Stimulated activated CD8-positive, alpha-beta memory T cell treated with anti-CD3 and anti-CD28 coated beads, Interleukin-12 subunit alpha, Interleukin-12 subunit beta, amount 100 ng/mL, for 1 hour (primary cell): ENCODE measurements at places on chromosomes 11 and 22.

DNA sequence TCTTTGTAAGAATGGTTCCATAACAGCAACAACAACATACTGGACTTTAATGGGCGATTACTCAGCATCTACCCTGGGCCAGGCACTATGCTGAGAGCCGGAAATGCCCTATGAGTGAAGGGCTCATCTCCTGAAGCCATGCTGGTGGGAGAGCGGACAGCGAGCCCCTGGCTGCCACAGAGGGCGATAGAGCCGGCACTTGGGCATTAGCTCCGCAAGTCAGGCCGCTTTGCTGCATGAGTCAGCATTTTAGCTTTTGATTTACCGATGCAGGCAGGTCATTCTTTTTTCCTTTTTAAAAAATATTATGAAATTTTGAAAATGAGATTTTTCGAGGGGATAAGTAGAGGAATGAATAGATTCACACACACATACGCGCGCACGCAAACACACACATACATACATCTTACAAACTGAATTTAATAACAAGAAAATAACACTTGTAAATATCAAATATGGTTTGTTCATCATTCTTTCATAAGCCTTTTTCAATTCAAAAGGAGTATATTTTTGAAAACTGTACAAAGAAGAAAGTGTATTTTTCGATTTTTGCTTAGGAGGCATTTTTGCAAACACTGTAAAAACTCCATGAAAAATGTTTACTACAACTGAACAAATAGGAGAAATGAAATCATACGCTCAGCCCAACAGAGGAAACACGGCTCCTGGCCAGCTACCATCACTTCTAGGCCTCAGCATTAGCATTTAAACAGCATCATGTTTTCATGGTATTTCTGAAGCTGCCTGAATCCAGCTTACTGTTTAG, 667.3 kb downstream of the OPCML start:
- no peak for DNase-seq

DNA sequence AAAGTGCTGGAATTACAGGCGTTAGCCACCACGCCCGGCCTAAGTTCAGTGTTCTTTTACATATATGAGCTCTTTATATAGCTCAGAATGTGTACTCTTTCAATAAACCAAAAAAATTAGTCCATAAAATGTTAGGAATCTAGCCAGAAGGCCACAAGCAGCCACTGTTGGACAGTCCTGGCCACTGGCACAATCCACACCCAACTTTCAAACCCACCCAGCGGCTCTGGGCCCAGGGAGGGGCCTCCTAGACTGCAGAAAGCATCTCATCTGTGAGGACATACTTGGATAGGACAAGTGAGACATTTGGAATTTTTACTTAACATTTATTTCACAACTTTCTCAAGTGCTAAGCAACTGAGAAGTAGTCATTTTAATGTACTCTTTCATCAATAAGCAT, 6.4 kb downstream of the PACSIN2 start:
- DNase-seq, result no peak

GRCh38 chr11:798093-798713, at the start of gene SLC25A22:
TSS of gene SLC25A22 (minus strand) at chr11:798281. CDS start at chr11:795006, 3,275 bp downstream.
- DNase-seq, result peak; percentile 59

- no peak for DNase-seq
These were observed 9.1 kb downstream of the SLN start for GRCh38 chr11:107702723-107703122.

GRCh38 chr11:111088847-111089355, 156.6 kb upstream of the POU2AF2 start:
- DNase-seq, result no peak

DNA sequence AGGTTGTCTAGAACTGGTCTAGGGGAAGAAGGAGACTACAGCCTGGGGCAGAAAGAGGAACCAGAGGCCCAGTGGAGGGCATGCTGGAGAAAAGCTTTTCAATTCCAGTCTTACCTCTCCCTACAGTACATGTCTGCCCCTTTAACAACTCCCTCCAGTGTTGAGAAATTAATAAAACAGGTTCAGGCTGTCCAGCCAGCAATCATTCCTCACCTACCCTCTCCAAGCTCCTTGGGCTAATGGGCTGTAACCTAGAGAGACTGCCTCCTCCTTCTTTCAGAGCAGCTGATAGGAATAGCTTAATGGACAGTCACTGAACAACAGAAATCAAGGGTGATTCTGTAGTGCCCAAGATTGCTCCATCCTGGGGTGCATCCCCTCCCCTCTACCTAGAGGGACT, 8.8 kb downstream of the SLC35F2 start:
- DNase-seq, result no peak

- no peak for DNase-seq
These were observed 28.0 kb upstream of the TP53AIP1 start for GRCh38 chr11:128970598-128971190.

- no peak for DNase-seq
These were observed 10.8 kb downstream of the TP53I11 start for GRCh38 chr11:44939673-44940395.

DNA sequence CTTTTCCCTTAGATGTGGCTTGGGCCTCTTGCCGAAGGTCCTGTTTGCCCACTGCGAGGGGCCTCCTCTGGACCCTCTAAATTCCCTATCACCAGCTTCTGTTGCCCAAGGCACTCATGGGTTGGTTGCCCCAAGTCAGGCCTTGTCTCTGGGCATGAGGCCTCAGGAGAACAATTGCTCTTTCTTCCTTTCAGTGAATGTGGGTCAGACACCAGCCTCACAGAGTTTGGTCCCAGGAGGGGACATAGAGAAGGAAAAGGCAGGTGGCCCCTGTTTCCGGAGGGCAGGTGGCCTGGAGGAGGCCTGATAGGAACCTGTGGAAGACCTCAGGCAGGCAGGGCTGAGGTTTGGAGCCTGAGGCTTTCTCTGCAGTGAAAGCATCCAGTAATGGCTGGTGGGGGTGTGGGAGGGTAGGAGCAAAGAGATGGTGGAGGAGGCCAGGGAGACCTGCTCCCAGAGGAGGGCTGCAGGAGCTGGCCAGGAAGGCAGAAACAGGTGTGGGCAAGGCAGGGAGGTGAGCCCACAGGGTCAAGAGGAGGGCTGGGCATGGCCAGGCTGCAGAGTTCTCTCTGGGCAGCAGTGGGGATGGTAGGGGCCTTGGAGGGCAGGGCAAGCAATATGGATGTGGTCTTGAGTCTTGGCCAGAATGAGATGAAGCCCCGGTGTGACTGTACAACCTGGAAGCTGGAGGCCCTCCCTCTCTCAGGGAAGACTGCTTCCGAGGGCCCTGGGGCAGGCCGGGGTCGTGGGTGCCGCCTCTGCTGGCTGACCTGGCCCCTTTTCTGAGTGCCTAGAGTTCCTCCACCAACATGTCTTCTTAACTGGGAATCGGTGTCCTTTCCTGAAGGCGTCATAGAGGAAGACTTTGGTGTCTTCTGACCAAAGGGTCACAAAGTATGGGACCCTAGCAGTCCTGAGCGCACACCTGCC, 28.0 kb upstream of the LMO1 start:
- DNase-seq, result no peak

DNA sequence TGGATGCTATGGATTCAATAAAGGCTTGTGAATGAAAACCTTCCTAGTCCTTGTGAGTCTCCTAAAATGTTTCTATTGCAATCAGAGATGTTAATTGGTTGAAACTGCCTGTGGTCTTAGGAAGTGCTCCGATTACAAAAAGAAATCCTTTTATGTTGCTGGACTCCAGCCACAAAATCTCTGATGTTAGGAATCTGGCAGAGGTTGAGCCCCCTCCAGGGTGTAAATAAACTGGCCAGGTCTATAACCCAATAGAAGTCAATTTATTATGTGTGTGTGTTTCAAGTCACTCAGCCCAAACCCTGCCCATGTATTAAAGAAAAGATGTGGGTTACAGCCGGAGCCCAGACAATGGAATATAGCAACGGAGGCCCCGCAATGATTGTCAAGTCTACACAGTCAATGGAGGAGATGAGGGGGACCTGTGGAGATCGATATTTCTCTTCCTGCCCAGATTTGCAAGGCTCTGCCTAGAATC, 218.1 kb upstream of the SORL1-AS1 start:
- no peak for DNase-seq

- no peak for DNase-seq
These were observed 13.4 kb upstream of the IL17REL start for GRCh38 chr22:50025993-50026392.

DNA sequence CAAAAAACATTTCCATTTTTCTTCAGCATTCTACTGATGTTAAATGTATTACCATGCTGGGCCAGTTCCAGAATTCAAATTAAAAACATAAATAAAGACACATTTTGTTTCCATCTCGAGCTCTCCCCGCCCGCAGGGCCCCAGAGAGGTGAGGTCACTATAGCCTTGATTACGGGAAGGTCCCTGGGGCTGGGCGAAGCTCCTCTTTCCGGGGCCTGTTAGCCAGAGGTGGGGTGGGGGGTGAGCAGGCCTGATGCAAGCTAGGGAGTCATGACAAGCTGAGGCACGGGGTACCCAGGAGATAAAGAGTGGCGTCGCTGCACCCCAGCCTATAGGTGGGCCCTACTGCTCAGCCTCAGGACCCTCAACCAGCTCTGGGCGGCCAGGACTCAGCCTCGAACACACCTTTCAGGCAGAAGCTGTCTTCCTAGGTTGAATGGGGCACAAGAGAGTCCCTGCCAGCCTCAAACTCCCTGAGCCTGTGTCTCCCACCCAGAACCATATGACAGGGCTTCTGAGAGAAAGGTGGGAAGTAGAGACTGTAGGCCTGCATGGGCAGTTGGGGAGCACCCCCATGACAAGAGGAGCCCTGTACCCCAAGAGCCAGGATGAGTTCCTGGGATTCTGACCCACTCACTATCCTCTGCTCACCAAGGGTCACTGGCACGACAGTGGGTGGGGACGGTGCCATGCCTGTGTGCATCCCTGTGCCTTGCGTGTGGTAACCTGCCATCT, 34.8 kb downstream of the KCNQ1OT1 start:
- no peak for DNase-seq

DNA sequence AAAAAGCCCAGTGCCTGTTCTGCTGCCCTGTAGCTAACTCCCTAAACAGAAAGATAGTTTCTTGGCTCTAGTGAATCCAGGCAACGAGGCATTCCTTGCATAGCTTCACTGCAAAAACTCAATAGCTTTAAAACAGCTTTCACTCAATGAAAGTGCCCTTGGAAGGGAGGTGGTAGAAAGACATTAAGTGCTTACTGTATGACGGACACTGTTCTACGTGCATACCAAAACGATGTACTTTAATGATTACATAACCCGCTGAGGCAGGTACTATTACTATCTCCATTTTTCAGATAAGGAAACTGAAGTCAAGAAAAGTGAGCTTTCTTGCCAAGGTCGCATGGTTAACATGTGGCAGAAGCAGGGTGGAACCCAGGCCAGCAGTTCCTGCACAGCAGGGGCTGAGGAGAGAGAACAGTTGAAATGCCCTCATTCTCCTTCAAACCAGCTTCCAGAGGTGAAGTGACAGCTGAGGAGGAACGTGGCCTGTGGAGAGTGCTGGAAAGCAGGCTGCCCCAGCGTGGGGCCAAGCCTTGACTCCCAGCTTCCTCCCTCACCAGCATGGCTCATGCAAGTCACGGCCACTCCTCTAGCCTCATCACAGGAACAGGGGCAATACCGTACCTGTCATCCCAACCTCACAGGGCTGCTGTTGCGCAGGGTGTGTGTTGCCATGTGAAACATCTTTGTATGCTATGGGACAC, 227.5 kb upstream of the NARS2 start:
- DNase-seq, result no peak

GRCh38 chr22:23498811-23499798, 81.0 kb downstream of the IGLL1 start:
- DNase-seq, result no peak

GRCh38 chr11:18392434-18393321, 1.7 kb upstream of the LDHA start:
- no peak for DNase-seq

GRCh38 chr11:41414771-41415440, 44.5 kb downstream of the LRRC4C start:
- no peak for DNase-seq

- DNase-seq, result no peak
These were observed 3.5 kb downstream of the PPP1CA start for GRCh38 chr11:67397986-67398660.

DNA sequence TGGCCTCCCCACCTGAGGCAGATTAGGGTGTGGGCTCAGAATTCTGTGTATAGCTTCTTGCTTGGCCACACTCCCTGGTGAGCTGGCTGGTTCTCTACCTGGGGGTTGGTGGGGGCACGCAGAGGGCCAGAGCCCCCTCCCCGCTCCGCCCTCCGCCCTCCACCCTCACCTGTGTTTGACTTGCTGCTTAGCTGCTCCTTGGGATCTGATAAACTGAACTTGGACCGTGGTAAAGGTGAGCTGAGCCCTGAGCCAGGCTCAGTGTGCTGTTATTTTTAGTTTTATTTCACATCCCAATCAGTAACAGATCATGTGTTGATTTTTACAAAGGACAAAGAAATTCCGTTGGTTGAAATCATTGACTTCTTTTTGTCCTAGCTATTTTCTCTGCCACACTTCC, 2.0 kb downstream of the OVOL1 start:
- DNase-seq, result no peak

DNA sequence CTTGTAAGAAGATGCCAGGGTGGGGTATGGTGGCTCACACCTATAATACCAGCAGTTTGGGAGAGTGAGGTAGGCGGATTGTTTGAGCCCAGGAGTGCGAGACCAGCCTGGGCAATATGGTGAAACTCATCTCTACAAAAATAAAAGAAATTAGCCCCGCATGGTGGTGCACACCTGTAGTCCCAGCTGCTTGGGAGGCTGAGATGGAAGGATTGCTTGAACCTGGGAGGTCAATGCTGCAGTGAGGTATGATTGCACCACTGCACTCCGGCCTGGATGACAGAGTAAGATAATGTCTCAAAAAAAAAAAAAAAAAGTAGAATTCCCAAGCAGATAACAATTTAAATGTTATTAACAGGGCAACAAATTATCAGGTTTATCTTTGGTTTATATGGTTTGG, 20.2 kb downstream of the ACER3 start:
- no peak for DNase-seq

GRCh38 chr22:19674929-19675253, 39.4 kb upstream of the SEPTIN5 start:
- no peak for DNase-seq

DNA sequence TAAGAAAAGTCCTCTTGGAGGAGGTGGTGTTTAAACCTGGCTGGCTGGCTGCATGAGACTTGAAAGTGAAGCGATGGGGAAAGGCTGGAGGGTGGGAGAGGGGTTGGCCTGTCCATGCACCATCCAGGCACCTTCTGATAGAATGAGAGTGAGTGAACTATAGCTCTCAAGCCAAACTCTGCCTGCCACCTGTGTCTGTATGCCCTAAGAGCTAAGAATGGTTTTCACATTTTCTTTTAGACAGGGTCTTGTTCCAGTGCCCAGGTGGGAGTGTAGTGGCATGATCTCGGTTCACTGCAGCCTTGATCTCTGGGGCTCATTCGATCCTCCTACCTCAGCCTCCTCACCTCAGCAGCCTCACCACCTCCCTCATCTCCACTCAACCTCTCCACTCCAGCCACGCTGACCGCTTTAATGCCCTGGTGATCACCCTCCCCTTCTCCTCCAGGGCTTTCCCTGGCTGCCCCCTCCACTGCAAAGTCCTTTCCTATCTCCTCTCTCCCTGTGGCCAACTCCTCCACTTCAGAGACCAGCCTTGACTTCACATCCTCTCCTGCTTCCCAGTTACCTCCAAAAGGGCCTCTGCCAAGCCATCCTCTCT, 38.3 kb upstream of the DKK3 start:
- no peak for DNase-seq
